ENCODE measurements at places on chromosomes 12 and 14.

- peak; percentile 88 for DNase-seq
Observed at GRCh38 chr12:51886021-51886710, 1.7 kb upstream of the ANKRD33 start.

DNA sequence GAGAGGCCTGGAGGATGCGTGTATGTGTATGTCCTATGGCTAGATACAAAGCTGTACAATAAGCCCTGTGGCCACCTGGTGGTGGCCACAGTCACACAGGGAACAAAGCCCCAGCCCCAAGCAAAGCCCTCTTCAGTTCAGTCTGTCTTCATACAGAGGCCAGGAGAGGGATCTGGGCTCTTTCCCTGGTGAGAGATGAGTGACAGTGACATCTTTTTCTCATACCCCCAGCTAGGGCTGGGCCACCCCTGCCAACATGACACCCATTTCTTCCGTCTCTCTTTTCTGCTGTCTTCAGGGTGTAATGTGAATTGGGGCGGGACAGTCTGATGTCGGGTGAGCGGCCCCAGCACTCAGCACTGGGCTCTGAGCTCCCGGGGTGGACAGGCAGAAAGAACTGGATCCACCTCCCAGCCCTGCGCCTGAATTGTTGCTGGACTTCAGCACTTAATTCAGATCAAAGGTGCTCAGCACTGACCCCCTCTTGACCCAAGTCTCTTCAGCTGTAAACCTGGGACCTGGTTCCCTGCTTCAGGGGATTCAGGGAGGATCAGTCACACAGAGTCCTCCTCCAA is 59.8 kb downstream of the SERPINA3 start:
- no peak for DNase-seq

DNA sequence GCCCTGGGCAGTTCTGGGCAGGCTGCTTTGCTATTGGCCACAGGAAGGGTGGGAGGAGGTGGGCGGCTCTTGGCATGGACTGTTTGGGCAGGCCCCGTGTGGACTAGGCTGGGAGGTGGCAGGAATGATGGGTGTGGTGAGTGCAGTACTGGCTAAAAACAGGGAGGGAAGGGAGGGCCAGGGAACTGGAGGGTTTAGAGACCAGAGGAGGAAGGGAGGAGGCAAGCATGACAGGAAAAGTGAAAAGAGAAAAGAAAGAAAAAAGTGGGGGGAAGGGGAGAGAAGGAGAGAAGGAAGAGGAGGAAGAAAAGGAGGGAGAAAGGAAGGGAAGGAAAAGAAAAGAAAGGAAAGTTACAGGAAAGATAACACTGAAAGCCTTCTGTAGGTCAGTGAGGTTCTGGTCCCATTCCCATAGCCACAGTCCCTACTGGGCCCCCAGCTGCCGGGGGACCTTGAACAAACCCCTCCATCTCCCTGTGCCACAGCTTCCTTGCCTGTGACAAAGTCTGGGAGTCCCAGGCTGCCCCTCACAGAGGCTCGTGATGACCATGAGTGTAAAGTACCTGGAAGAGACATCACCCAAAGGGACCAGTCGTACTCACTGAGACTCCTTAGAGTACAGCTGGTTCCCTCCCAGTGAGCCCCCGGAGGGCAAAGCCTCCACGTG is 1.1 kb upstream of the C14orf132 start:
- no peak for DNase-seq

- no peak for DNase-seq
Observed at GRCh38 chr12:37543131-37543965, 773.2 kb upstream of the ALG10B start.

DNA sequence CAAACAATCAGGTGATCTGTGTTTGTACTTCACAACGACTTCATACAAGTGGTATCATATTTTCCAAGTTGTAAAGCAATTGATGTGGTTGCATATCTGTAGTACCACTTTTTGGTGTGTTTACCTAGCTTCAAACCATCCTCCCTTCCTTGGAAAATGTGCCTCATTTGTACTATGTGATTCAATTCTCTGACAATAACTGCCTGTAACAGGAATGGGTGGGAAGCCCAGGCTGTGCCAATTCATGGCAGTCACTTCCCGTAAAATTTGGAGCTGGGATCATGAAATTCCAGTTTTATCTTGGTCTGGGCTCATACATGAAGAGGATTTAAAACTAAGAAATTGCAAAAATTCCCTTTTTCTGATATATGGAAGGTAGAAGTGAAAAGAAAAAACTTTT is 250.1 kb downstream of the DIO2 start:
- no peak for DNase-seq

- DNase-seq, result no peak
Observed at GRCh38 chr12:55700255-55701018, 7.3 kb downstream of the ITGA7 start.

- no peak for DNase-seq
Observed at GRCh38 chr12:12909228-12909994, 18.0 kb downstream of the GPRC5A start.

- no peak for DNase-seq
Observed at GRCh38 chr12:94997726-94998125, 5.8 kb downstream of the NDUFA12 start.

- DNase-seq, result no peak
Observed at GRCh38 chr12:51186465-51187085, 13.6 kb upstream of the TFCP2 start.

- no peak for DNase-seq
Observed at GRCh38 chr12:52607314-52607713, 6.1 kb upstream of the KRT72 start.

DNA sequence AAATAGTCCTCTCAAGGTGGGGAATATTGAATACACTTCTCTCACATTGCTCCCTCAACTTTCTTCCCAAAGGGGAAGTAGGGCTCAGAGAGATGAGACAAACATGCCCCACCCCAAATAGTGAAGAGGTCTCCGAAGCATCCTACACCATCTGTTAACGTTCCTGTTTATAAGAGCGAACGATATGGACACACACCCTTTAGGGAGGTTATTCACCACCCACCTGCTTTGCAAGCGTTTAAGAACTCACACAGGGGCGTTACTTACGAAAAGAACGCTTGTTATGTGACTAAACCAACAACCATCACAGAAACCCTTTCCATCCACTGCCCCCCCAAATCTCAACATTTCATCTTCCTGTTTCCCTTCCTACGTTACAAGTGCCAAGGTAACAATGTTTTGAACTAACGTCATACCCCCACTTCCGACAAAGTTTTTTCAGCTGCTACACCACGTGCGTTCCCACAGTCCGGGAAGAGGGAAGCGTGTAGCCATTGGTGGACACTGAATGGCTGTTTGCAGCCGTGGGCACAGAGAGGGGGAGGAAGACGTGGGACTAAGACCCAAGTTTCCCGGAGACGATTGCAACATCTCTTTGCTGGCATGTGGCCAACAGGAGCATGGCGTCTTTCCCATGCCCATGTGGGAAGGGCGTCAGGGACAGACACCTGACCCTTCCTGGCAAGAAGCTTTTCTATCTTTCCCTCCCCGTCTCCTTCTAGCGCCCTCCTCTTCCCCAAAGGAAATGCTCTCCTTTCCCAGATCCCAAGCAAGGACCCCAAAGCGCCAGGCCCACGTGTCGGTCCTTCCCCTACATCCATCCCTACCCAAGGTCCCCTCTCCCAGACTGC is 1.2 kb downstream of the YBX3 start:
- peak; percentile 91 for DNase-seq

DNA sequence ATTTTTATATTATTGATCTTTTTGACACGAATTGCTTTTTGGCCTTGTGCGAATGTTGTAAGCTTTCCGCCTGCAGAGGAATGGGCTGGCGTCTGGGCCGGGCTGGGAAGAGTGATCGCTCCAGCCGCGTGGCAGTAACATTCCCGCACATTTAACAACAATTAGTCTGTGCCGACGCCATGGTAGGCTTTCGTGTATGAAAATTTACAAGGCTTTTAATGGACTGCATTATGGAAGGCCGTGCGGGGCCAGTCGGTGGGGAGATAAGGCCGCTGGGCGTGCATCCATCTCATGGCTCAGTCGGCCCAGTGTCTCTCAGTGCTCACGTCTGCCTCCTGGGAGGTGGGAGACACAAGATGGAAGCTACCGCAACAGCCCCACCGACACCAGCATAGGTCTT is 142.2 kb downstream of the PHETA1 start:
- no peak for DNase-seq

DNA sequence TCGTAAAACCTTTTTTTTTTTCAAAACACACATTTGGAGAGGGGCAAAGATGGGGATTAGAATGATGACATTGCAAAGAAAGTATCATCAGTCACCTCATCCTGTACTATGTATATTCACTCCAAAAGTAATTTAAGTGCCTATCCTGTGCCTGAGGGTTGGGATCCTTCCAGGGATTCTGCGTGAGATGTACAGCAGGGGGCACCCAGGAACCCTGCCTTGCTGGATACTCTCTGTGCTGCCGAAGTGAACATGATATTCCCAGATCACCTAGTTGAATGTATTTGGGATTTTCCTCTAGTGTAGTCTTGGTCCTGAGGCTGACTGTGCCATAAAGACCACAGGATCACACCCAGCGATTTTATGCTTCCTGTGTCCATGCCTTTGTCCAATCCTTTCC is 372.7 kb downstream of the IPO8 start:
- no peak for DNase-seq

GRCh38 chr14:32977913-32978312 is 39.2 kb downstream of the NPAS3 start:
- DNase-seq, result no peak

DNA sequence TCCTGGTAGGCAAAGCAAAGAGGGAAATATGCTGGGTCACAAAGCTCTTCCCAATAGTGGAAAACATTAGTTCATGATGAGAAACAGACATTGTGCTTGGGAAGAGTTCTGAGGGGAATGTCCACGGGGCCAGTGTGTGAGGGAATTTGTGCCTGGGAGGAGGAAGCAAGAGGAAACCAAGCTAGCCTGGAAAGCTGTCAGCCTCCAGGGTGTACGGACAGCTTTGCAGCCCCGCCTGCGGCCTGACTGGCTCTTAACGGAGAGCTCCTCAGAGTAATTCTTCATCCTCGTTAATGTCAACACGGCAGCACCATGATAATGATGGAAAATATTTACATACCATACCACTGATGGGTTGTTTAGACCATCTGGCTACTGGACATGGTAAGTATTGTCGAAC is 32.4 kb downstream of the PITPNM2 start:
- no peak for DNase-seq

DNA sequence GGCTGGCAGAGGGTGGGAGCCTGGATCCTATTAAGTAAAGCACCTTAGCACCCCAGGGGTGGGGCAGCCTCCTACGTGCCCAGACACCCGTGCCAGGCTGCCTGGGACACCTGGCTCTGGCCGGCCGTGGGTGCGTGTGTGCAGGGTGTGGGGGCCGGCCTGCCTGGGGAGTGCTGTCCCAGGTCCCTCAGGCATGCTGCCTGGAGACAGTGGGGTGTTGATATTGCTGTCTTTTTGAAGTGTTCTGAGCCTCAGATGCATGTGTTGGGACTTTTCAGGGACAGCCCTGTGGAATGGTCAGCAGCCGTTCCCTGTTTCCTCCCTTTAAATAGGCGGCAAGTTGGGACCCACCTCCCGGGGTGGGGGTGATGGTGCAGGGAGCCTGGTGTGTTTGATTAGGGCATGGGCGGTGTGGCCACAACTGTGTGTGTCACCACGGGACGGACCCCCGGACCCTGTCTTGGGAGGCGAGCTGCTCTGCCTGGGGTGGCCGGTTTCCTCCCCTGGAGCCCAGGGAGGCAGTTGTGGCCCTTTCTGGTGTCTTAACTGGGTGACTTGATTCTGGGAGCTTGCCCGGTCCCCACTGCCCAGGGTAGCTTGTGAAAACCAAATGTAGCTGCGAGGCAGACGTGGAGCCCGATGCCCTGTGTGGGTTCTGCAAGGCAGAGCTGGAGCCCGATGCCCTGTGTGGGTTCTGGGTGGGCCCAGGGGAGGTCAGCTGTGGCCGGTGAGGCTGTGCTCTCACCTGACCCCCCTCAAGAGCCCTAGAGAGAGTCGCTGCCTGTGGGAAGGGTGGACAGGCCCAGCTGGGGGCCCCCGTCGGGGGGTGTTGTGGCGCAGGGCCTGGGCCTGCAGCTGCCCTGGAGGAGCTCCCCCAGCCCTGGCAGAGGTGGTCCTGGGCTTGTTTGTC is 8.2 kb downstream of the ULK1 start:
- no peak for DNase-seq

- no peak for DNase-seq
Observed at GRCh38 chr12:124782132-124782531, 81.5 kb downstream of the SCARB1 start.

DNA sequence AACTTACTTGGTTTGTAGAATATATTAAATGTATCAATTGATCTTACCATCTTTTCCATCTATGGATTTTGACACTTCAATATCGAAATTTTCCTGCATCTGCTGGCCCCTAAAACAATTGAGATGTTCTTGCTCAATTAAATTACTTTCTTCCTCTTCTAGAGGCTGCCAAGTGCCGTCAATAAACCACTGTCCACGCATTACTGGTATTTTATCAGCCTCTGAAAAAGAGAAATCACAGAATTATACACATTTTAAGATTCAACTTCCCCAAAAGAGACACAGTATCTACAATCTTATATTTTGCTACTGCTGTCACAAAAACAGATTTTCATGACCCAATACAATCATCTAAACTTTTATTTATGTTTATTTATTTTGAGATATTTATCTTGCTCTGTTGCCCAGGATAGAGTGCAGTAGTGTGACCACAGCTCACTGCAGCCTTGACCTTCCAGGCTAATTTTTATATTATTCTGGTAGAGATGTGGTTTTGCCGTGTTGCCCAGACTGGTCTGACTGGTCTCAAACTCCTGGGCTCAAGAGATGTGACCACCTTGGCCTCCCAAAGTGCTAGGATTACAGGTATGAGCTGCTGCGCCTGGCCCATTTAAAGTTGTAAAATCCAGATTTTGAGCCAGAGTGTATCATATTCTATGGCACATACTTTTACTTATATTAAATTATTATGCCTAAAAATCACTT is 49.3 kb downstream of the DDHD1 start:
- DNase-seq, result no peak

DNA sequence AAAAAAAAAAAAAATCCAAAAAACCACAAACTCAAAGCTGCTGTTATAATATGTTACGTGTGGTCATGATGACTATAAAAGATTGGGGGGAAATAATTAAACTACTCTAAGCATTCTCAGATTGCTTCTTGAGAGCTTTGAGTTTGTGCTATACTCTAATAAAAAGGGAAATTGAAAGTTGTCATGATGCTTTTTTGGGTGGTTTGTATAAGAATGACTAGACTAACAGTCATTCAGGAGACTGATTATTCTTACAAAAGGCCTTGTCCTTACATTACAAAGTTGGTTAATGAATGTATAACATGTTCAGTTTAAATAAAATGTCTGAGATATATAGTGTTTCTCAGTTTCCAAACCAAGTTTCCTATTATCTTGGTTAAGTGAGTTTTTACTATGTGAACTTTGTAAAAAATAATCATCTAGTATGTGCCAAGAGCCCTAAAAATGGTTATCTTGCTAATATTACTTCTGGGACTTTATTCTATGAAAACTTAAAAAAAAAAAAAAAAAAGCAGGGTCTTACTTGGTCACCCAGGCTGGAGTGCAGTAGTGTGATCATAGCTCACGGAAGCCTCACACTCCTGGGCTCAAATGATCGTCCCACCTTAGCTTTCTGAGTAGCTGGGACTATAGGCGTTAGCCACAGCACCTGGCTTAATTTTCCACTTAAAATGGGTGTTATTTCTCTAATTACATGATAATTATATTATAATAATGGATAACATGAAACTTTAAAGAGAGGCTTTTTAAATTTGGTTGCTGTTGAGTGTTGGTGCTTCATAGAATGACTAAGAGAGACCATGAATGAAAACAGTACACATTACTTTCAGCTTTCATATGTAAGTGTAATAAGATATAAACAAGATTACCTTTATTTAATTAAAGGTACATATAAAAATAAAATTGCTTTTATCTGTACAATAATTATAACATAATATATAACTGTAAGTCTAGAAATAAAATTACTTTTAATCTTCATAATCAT is 459.6 kb upstream of the RGS6 start:
- no peak for DNase-seq

GRCh38 chr12:4939418-4940023 is 29.8 kb downstream of the KCNA1 start:
- no peak for DNase-seq

All from AG04449 (cell line).